ENCODE measurements at places on chromosomes 5 and 9.

DNA sequence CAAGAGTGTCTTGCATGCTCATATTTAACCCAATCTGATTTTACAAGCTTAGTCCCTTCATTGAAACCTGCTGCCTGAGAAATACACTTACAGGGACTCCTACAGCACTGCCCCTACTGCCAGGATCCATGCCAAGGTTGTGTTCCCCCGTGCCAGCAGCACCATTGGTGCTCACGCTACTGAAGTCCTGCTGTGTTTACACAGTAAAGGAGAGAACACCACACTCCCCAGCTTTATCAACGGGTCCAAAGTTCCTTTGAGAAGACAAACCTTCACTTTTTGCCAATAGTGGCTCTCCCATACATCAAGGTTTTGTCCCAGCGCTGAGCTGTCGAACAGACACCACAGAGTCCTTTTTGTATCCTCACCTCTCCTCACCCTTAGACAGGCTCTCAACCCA is 155.1 kb upstream of the WWC1 start:
- no peak for DNase-seq

DNA sequence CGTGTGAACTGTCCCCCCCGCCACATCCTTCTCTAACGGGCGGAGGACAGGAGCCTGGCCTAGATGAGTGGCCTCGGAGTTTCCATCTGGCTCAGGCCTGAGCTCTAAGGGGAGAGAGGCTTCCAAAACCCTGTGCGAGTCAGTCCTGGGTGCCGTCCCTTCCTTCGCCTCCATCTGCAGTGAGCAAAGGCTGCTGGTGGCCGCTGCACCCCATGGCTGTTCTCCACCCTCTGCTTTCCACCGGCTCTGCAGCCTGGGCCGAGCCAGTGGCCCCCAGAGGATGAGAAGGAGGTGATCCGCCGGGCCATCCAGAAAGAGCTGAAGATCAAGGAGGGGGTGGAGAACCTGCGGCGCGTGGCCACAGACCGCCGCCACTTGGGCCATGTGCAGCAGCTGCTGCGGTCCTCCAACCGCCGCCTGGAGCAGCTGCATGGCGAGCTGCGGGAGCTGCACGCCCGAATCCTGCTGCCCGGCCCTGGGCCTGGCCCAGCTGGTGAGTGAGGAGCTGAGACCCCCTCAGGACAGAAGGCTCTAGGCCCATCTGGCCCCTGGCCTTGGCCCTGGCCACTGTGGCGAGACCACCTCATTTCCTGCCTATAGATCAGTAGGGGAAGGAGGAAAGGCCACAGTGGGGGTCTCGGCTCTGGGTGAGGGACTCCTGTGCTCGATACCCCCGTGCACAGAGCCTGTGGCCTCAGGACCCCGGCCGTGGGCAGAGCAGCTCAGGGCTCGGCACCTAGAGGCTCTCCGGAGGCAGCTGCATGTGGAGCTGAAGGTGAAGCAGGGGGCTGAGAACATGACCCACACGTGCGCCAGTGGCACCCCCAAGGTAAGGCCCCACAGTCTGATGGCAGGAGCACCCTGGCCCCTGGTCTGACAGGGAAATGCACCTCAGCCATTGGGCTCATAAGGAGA is 3.0 kb downstream of the PKN3 start:
- DNase-seq: no peak

GRCh38 chr5:109697339-109697738 is 7.6 kb downstream of the MAN2A1 start:
- no peak for DNase-seq

- no peak for DNase-seq
Measured at GRCh38 chr5:173602423-173602822, 14.0 kb downstream of the BOD1 start.

DNA sequence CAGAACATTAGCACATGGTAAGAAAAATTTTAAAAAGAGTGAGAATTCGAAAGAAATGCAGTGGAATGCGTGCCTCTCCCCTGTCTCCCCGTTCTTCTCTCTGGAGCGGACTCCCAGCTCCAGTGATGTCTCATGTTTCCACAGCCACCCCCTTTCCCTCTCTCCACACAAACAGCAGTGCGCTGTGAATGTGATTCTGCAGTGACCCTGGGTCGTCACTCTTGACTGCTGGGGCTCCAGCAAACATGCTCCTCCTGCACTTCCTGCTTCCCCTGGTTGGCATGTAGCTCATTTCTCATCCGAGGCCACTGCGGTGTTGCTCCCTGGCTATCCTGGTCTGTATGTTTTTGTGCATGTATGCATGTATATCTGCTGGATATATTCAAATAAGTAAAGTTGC is 13.3 kb downstream of the PHF2 start:
- peak; percentile 55 for DNase-seq

DNA sequence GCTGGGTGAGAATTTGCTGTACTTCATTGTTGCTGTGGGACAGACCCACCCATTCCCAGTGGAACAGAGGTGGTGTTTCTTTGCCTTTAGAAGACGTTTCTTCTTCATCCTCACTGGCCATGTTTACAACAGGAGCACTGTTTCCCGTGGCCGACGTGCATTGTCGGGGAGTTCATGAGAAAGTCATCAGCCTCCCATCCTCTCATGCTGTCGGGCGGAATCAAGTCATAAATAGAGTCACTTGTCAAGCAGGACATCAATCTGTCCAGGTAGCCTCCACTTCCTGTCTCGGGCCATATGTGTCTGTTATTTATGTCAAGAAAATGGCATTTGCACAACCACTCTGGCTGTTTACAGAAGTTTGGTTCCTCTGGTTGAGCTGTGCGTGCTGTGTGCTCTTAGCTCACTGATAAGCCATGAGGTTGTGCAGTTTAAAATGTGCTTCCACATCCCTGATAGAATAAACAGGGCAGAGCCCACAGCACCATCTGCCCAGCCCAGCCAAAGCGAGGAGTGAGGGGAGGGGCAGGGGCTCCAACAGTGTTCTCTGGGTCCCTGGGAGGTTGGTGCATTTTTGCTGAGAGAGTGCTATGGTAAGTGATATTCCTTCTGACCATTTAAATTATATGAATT is 401.9 kb upstream of the IRX2 start:
- no peak for DNase-seq

- DNase-seq: no peak
Measured at GRCh38 chr5:88450239-88450638, 181.6 kb upstream of the TMEM161B start.

GRCh38 chr9:74066128-74066527 is 431.0 kb upstream of the RORB start:
- no peak for DNase-seq

GRCh38 chr5:79843450-79844388 is 147.3 kb downstream of the MTX3 start:
- no peak for DNase-seq

DNA sequence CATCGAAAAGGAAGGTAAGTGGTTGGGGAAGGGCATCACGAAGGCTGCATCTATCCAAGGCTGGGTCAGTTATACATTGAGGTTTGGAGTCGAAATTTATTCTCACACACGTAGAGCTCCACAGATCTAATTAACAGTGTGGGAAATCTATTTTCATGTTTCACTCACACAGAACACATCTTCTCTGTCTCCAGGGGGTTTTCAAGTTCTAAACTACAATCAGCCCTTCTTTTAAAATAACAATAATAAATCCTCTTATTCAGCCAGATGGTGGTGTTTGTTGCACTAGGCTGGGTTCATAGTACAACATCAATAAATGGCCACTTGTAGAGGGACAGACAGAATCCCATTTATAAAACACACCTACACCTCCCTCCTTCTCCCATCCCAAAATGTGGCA is 174.5 kb upstream of the KLF9 start:
- DNase-seq: no peak

DNA sequence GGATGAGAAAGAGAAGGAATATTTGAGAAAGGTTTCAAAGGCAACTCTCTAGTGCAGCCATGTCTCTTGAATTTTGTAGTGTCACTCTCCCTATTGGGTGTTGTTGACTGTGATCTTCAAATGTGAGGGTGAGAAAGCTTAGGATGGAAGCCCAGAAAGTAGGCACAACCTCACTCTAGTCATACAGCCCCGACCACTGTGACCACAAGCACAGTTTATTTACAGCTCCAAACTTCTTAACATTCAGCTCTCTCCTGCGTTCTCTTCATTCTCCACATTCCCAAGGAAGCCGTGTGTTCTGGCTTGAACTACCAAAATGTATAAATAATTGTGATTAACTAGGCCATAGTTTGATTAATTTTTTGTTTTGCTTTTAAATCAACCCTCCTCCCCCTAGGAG is 542.9 kb downstream of the LRRC70 start:
- no peak for DNase-seq

DNA sequence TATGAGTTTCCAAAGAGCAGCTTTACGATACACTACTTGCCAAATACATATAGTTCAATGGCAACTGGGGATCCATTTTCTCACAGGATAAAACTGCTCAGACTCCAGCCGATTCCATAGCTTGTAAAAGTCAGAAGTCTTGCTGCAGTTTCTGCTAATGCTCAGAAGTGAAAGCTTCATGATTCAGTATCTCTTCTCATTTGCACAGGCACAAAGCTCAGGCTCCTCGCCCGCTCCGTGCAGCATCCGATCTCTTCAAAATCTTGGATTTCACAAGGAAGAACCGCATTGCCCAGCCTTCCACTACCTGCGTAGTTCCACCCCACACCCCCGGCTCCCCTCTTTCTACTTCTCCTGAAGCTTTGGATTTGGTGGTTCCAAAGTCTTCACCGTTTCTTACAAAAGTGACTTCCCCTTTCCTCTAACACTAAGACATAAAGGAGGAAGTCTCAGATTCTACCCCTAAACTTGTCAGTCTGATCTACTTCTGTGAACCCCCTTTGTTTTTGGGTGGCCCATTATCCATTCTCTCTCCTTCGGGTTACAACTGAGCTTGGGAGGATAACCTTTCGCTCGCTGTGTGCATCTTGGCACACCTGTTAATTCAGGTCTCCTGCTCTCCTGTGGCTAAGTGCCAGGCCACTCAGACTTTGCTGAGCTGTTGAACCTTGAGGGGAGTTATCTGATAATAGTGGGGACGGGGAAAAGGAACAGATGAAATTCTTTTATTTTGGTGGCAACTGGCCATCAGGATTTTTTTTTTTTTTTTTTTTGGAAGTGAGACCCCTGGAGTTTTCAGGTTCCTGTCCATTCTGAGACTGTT is 194.1 kb downstream of the GNA14 start:
- DNase-seq: no peak

GRCh38 chr5:107807431-107807830 is 136.7 kb upstream of the EFNA5 start:
- DNase-seq: no peak

GRCh38 chr5:386432-387341 is 56.3 kb upstream of the EXOC3 start:
- peak; percentile 57 for DNase-seq

DNA sequence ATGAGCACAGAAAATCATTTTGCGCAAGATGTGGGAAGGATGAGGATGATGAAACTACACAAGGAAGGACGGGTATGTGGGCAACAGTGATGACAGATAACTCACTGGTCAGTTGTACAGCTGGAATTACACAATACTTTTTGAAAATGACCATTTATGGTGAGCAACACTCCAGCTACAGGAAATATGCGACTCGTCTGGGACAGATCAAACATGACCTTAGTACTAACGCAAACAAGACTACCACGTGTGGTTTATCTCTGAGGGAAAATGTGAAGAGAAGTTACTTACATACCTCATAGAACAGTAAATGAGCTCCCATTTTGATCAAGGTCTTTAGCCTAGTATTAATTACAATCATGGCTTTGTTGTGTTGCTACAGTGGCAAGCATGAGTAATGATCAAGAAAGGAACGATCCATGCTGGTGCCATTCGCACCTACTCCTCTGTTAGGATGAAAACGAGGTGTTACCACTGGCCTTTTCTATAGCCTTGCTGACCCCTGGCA is 456.9 kb downstream of the BNC2 start:
- no peak for DNase-seq

- DNase-seq: no peak
Measured at GRCh38 chr5:108945094-108945493, 197.4 kb downstream of the FER start.

DNA sequence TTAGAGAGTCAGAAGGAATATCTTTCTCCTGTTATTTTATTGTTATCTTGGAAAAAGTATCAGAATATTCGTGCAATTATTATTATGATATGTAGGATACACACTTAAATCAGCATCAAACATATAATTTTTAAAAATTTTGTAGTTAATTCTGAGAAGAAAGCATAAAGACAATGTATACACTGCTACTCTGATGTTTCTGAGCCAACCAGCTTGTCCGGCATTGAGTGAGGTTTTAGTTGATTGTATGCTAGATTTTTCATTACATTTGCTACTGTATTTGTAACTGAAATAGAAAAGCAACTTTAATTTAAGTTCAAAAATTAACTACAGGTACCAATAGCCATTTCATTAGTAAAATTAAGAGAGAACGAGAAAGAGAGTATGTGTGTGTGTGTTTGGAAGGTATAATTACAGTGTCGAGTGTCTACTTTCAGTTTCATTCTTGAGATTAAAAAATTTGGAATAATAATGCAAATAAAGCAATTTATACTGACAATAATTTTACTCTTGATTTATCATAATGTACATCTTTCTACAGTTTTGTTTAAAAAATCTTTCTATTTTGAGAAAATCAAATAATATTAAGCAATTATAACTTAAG is 160.4 kb upstream of the CDH12 start:
- DNase-seq: no peak

- no peak for DNase-seq
Measured at GRCh38 chr9:86344818-86345217, 9.4 kb downstream of the TUT7 start.

DNA sequence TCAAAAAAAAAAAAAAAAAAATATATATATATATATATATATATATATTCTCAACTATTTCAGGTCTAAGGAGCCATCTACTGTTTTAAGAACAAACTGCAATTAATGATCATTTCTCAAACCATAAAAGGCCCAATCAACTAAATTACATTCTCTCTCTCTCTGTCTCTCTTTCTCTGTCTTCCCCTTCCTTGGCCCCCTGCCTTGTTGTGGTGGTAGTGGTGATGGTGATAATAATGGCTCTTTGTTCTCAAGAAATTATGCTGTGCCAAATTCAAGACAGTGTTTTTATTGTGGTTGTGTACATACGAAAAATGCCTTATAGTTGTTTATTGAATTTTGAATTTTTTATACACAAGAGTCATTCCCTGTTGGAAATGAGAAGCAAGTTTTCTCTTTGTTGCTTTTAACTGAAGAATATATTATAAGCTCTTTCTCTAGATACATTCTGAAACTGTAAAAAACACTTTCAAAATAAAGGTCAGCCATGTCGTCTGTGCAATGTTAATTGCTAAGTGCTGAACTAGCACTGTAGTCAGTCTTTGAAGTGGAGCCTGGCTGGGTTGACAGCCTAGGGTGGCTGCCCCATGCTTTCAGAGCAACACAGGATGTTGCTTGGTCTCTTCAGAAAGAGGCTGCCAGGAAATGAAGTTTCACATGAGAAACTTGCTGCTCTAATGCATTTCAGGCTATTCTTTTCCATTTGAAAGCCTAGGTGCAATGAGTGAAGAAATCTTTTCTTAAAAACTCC is 96.0 kb downstream of the HINT1 start:
- DNase-seq: peak; percentile 78

GRCh38 chr9:99478469-99479027 is 256.5 kb downstream of the SEC61B start:
- DNase-seq: no peak

- DNase-seq: no peak
Measured at GRCh38 chr5:31133488-31133887, 60.0 kb upstream of the CDH6 start.

Data from activated effector memory CD4-positive, alpha-beta T cell treated with anti-CD3 and anti-CD28 coated beads, Interleukin-2, amount 50 U/mL, for 16 hours (primary cell).